H9 (cell line): ENCODE measurements at places on chromosomes 4 and X.
A peak's percentile ranks its signal among the peaks of the same experiment; 100 is the strongest.

- no peak for DNase-seq
Observed at GRCh38 chr4:30413915-30414314, 306.3 kb upstream of the PCDH7 start.

DNA sequence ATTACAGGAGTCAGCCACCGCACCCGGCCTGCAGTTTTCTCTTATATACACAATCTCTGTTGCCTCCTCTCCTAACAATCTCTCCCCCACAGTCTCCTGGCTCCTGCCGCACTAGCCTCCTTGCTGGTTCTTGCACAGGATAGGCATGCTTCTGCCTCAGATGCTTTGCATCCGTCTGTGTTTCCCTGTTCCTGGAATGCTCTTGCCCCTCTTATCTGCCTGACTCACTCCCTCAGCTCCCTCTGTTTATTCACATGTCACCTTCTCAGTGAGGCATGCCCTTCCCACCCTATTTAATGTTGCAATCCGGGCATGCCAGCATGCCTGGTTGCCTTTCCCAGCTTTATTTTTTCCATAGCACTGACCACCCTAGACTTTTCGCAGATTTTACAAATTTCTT, 161.9 kb downstream of the PHF8 start:
- DNase-seq, result no peak

DNA sequence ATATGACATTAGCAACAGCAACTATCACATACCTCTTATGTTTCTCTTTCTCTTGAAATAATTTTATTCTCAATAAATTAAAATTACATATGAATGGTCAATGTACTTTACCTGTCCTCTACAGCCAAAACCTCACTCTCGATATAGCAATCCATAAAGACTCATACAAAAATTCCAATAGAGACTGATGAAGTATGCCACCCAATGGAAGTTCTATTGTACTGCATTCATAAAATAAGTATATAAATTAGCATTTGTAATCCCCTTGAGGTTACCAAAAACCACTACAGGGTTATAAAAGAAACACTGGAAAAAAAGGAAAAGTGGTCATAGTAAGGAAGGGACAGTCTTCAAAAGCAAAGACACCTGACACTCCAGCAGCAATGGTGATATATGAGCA, 32.8 kb downstream of the CLDN2 start:
- no peak for DNase-seq

DNA sequence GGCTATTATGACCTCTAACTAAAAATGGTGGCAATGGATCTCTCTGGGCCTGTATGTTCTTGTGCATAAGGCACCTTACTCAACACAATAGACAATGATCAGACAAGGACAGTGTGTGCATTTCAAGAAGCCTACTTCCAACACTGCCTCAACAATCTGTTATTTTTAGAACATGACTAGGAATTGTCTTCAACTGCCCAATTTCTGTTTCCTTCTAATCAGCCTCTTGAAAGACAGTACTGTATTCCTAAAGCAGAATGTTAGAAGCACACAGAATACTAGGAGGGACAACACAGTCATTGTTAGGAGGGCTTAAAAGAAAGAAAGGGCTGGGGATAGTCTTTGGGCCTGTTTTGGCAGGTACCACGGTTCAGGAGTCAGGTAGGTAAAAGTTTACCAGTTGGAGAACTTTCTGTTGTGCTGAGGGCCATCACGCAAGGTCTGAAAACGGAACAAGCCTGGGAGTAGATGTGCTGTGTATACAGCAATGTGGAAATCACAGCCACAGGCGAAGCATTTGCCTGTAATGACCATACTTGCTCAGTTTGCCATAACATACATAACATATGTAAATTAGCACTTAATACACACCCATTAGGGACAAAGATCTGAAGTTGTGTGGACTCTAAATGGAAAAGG, 100.8 kb upstream of the ATXN3L start:
- DNase-seq, result no peak

DNA sequence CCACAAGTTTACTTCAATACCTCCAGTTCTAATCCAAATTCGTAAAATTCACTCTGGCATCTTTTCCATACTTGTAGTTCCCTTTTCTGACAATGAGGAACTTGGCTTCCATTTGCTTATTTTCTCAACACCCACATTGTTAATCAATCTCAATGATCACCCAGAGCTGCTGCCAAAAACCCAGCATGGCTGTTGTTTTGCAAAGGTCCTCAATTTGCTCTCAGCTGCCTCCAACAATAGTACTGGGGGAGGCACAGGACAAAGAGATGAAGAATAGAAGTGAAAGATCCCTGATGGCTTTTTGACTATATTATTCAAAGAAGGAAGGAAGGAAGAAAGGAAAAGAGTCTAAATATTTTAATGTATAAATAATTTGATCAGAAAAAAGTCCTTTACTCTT, 847.8 kb downstream of the RAPGEF2 start:
- DNase-seq, result peak; percentile 38

DNA sequence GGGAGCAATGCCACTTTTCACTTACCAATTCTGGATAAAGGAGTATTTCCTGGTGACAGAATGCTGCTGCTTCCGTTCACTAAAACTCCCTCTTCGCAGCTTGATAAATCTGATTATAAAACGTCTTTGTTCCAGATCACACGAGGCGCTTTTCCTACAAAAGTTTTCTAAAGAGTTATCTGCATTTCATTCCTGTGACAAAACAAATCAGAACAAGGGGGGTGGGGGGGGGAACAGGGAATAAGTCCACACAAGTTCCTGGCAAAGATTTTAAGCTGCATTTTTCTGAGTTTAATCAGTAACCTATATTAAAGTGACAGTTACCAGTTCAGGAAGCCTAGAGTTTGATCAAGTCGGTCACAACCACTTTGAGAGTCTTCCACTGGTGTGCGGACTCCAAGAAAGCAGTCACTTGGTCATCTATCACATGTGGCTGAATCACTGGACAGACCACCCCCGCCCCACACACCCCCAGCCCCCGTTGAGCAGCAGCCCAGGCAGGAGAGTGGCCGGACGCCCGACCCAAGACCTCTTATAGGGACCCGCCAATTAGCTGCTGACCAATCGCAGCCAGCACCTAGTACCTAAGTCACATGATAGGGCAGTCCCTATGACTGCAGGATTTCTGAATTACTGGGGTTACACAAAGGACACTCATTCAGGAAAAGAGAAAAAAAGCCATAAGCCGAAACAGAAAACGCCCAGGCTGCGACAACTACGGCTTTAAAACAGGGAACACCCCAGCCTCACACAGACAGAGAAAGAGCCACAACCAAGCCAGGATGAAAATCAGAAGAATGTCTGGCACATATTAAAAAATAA, 569.3 kb upstream of the DIPK2B start:
- no peak for DNase-seq

- no peak for DNase-seq
Observed at GRCh38 chrX:135345107-135345589, 35.9 kb downstream of the ETDC start.

GRCh38 chr4:55363691-55364351, 17.8 kb downstream of the SRD5A3 start:
- no peak for DNase-seq

DNA sequence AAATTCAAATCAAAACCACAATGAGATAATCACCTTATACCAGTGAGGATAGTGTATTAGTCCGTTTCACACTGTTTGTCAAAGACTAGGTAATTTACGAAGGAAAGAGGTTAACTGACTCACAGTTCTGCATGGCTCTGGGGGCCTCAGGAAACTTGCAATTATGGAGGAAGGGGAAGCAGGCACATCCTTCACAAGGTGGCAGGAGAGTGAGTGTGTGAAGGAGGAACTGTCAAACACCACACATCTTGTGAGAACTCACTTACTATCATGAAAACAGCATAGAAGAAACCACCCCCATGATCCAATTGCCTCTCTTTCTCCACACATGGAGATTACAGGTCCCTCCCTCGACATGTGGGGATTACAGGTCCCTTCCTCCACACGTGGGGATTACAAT, 54.7 kb upstream of the TRPC5 start:
- DNase-seq, result no peak

DNA sequence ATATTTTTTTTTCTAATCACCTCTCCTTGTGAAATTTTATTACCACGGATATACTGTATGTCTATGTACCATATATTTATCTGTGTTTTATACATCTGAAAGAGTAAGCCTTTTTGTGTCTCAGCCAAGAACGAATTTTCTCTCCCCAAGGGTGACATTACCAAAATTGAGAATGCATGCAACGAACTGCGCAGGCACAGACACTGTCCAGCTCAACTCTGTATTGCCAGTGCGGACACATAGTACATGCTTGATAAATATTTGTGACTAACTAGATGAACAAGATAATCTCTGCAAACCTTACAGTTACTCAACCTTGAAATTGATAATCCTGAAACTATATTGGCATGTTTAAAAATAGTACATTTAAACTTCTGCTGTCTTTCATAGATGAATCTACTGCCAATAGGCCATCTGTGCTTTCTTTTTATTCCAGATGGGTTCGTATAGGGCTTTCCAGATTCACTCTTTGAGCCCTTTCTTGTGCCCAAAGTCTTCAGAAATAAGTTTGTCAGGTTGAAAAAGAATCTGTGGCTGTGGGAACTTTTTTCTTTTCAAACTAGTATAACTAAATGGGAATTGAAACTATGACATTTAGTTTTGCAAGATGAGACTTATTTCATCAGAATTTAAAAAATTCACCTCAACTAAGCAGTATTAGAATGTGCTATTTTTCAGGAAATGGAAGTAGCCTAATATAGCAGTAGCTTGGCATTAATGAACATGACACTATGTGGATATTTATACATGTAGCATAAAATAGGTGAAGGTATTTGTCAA, 38.9 kb downstream of the DTHD1 start:
- DNase-seq, result no peak

DNA sequence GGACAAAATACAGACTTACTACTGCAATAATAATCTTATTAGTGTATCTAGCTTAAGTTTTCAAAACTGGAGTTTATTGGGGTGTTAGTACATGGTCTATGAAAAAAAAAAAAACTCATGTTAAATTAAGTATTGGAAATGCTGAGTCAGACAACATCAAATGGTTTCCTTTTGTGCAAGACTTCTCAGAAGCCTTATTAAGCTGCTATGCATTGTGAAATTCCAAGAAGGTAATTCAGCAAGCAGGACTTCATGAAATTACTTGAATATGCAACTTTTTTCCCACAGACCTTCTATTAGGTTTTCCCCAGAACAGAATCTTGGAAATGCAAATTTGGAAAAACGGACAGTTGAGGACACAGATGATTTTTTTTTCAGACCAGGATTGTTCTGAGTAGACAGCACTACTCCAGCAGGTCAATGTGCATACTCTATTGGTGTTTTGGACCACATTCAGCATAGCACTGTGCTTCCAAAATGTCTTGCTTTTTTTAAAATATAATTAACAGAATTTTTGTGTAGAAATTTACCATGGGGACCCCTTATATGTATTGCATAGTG, 568.8 kb upstream of the TENM3 start:
- DNase-seq, result no peak

DNA sequence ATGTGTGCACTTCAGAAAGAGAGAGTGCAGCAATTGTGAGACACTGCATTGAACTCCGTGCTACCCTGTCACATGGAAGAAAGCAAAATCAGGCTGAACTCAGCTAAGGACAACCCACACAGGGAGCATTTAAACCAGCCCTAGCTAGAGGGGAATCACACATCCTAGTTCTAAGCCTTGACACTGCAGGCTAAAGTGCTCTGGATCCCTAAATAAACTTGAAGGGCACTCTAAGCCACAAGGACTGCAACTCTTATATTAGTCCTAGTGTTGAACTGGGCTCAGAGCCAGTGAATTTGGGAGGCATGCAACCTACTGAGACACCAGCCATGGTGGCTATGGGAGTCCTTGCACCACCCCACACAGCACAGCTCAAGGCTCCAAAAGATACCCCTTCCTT, 311.9 kb downstream of the OPHN1 start:
- no peak for DNase-seq

- DNase-seq, result no peak
Observed at GRCh38 chr4:743463-744211, 38.0 kb downstream of the PCGF3 start.

- DNase-seq, result no peak
Observed at GRCh38 chr4:164606478-164606877, 147.5 kb upstream of the SMIM31 start.

DNA sequence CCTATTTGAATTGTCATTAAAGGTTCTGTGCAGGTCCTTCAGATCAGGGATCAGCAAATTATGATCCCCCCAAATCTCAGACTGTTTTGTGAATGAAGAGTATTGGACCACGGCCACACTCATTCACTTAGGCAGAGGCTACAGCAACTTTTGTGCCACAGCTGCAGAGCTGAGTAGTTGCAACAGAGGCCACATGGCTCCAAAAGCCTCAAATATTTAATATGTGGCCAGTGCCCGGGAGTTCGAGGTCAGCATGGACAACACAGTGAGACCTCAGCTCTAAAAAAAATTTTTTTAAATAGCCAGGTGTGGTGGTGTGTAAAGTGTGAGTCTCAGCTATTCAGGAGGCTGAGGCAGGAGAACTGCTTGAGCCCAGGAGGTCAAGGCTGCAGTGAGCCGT, 100.7 kb downstream of the NSUN7 start:
- DNase-seq, result no peak

GRCh38 chr4:110268352-110268751, 69.9 kb upstream of the ELOVL6 start:
- DNase-seq, result no peak

GRCh38 chrX:143615851-143616250, 20.1 kb downstream of the SLITRK4 start:
- no peak for DNase-seq

- DNase-seq, result no peak
Observed at GRCh38 chr4:95409127-95409526, 139.6 kb downstream of the UNC5C start.

DNA sequence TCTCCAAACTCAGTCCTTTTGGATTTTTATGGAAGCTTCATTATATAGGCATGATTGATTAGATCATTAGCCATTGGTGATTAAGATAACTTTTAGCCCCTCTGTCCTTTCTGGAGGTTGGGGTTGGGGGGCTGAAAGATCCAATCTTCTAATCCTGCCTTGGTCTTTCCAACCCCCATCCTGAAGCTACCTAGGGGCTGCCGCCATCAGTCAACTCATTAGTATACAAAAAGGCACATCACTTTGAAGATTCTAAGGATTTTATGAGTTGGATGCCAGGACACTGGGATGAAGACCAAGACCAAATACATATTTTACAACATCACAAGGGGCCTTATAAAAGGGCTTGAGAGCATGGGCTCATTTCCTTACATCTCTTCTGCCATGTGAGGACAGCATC, 47.5 kb downstream of the CYTL1 start:
- no peak for DNase-seq

DNA sequence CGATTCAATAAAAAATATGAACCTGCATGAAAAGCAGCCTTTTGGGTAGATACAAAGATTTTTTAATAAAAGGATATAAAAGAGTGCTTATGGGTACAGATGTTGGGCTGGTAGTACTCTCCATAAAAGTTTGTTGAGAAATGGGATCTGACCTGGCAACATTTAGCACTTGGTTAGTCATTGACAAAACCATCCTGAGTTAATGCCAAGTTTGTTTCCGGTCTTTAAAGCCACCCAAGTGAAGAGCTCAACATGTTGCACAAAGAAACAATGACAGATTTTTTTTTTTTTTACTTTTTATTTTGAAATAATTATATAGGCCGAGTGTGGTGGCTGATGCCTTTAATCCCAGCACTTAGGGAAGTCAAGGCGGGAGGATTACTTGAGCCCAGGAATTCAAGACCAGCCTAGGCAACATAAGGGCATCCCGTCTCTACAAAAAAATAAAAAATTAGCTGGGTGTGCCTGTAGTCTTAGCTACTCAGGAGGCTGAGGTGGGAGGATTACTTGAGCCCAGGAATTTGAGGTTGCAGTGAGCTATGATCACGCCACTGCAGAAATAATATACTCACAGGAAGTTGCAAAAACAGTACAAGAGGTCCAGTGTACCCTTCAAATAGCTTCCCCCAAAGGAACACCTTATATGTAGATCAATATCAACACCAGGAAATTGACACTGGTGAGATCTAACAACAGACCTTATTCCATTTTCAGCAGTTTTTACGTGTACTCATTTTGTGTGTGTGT, 16.6 kb downstream of the CHST7 start:
- no peak for DNase-seq
